ENCODE measurements at places on chromosomes 6 and 20. TPM values are rescaled to one million over a fixed set of nuclear protein-coding genes. Genes with fewer than 3 reads are reported as not detected.
A peak's percentile ranks its signal among the peaks of the same experiment; 100 is the strongest.

- peak; percentile 43 for DNase-seq
- peaks cover 4% of the 10 kb centered on the region for H3K36me3 ChIP-seq
- no peaks in the 10 kb centered on the region for H3K27me3 ChIP-seq
- peaks cover 25% of the 10 kb centered on the region for H3K4me1 ChIP-seq
- H3K4me3 ChIP-seq: peak overlapping the region; percentile 45
These were observed 39.6 kb downstream of the SLC23A2 start for GRCh38 chr20:4961746-4962145.

GRCh38 chr6:33384581-33385020 lies 7.0 kb upstream of the KIFC1 start:
- H3K27ac ChIP-seq: no peak overlapping the region
- H3K4me3 ChIP-seq: no peak overlapping the region
- peaks cover 4% of the 10 kb centered on the region for H3K4me1 ChIP-seq
- DNase-seq: no peak
- H3K27me3 ChIP-seq: peaks cover 7% of the 10 kb centered on the region

The UBE2C gene
- total RNA-seq: 184 TPM

The FOXS1 gene
- total RNA-seq: not detected

The JPH2 gene
- total RNA-seq: 0.10 TPM

The PLCB4 gene
- total RNA-seq: not detected

DNA sequence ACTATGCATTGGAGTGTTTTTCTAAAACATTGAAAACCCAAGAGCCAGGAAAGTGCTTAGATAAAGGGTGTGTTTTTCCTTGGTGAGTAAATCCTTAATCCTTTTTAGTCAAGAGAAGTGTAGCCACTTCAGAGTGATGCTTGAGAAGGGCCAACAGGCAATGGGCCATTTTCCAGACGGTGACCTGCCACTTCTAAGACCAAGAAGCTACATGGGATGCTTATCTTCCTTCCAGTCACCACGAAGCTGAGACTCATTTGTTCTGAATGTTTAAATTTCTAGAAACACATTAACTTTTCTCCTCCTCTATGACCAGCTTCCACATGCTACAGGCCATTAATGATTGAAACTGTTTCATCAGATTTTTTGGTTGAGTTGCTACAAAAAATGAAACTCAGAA lies 34.4 kb upstream of the NHSL1 start:
- no peak overlapping the region for H3K27ac ChIP-seq
- peaks cover 37% of the 10 kb centered on the region for H3K27me3 ChIP-seq
- H3K36me3 ChIP-seq: no peaks in the 10 kb centered on the region
- H3K4me3 ChIP-seq: no peak overlapping the region

DNA sequence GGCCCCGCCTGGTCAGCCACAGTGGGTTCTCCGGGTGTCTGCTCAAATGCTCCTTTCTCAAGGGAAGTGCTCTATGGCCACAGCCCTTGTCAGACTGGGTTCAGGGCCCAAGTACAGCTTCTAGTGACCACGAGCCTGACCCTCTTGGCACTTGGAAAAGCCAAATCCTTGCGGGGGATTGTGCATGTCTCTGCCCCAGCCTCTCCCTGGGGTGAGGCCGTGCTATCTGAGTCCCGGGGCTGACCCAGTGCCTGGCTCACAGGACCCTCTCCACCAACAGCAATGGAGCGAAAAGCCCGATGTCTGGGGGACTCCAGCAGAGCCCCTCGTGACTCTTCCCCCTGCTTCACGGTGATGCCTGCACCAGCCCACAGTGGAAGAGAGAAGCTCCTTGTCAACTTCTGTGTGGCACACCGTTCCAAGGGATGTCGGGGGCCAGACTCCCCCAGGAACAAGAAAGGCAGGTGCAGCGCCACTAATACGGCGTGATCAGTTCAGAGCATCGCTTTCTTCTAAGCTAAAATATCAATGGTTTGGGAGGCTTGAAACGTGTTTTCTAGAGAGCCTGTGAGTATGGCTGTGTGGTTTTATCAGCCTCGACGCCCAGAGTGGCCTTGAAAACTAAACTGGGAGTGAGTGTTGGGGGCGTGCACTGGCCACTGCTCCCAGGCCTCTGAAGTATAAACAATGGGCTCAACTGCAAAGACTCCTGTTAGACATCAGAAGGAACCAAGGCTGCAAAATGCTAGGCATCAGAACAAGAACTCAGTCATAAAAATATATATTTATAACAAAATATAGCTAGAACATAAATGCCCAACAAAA lies 51.9 kb downstream of the DLL1 start:
- H3K27me3 ChIP-seq: no peaks in the 10 kb centered on the region
- no peaks in the 10 kb centered on the region for H3K36me3 ChIP-seq
- H3K4me1 ChIP-seq: no peaks in the 10 kb centered on the region
- DNase-seq: no peak
- no peak overlapping the region for H3K27ac ChIP-seq

DNA sequence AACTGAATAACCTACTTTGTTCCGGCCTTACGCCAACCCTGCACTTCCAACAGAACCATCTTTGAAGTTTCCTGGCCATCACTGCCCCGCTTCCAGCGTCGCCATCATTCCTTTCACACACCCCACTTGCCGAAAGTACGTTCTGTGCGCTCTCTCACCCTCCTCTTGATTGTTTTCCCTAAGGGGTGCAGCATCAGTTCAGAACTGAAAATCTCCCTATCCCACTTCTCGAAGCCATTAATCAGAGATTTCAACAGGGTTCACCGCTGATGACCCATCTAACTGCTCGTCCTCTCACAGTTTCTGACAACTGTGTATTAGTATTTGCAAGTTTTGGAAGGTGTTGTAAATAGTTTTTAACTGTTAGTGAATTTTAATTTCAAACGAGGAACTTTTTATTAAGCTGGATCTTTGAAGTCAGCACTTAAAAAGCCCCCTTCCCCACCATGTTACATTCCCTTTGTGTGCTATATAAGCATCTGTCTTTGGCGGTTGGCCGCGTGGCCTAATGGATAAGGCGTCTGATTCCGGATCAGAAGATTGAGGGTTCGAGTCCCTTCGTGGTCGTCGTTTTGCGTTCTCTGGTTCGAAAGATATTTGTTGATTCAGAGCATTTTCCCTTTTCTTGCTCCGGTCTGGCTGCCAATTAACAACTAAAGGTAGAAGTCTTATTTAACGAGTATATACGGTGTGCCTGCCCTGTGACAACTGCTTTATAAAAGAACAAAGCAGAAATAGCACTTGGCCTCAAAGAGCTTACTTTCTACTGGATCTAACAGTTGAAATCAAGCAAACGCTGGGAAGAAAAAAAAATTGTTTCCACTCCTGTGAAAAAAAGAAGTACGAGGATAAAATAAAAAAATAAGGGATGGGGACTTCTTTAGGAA lies 42.6 kb downstream of the TRIM27 start:
- H3K27ac ChIP-seq: peak overlapping the region; percentile 29
- DNase-seq: peak; percentile 57
- H3K27me3 ChIP-seq: peaks cover 43% of the 10 kb centered on the region
- H3K36me3 ChIP-seq: peaks cover 3% of the 10 kb centered on the region

GRCh38 chr6:43013097-43013842 lies 476 bp downstream of the MEA1 start:
- peaks cover 64% of the 10 kb centered on the region for H3K36me3 ChIP-seq
- peak overlapping the region; percentile 93 for H3K4me3 ChIP-seq
- peaks cover 62% of the 10 kb centered on the region for H3K4me1 ChIP-seq

GRCh38 chr6:147287869-147288271 lies 83.7 kb downstream of the STXBP5 start:
- no peaks in the 10 kb centered on the region for H3K27me3 ChIP-seq
- H3K27ac ChIP-seq: no peak overlapping the region
- peaks cover 11% of the 10 kb centered on the region for H3K36me3 ChIP-seq
- H3K4me3 ChIP-seq: no peak overlapping the region
- H3K4me1 ChIP-seq: peaks cover 16% of the 10 kb centered on the region
- DNase-seq: no peak

DNA sequence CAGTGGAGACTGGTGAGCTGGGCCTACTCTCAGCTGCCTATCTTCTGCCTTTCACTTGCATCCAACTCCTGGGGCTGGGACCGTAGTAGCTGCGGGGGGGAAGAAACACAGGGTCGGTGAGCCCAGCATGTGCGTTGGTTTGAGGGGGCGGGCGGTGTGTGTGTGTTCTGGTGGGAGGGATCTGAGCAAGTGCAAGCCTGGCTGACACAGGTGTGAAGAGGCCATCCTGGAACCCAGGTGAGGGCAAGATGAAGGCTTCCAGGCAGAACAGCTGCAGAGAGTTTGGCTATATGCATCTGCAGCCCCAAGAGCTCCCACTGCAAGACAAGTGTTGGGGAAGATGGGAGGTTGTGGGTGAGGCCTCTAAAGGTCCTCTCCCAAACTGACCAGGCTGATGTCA lies 30.6 kb downstream of the MOCS1 start:
- H3K36me3 ChIP-seq: no peaks in the 10 kb centered on the region
- H3K4me1 ChIP-seq: no peaks in the 10 kb centered on the region
- H3K4me3 ChIP-seq: no peak overlapping the region
- H3K27me3 ChIP-seq: no peaks in the 10 kb centered on the region
- DNase-seq: no peak
- H3K27ac ChIP-seq: no peak overlapping the region

DNA sequence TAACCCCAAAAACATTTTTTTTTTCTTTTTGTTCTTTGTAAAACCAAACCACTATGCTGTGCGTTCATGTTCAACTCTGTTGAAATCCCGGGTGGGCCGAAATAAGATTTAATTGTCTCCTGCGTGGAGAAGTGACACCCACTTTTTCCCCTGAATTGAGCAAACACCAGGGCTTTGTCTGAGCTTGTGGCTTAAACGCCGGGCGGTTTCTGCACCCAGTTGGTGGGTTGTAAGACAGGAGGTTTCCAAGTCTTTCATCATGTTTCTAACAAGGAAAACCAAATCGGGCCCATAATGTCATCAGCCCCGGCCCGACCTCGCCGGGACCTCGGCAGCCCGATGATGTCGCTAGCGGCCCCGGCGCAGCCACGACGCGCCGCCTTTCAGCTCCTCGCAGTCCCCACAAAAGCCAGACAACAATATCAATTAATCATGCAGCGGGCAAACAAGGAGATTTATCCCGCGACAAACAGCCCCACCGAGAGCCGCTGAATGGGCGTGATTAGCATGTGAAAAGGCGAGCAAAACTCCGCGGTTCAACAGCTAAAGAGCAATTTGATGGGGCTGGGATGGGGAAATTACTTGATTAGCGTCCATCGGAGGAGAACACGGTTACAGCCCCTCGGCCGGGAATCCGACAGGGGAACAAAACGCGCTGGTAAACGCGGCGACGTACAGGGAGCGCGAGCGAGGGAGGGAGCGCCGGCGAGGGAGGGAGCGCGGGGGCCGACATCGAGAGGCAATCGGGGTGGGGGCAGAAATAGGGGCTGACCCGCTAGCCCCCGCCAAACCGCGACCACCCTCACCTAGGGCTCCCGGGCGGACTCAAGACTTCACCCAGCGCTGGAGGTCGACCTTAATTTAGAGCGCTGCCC lies 5.3 kb downstream of the LINC00237 start:
- H3K36me3 ChIP-seq: peaks cover 6% of the 10 kb centered on the region
- H3K4me1 ChIP-seq: peaks cover 43% of the 10 kb centered on the region
- H3K4me3 ChIP-seq: peak overlapping the region; percentile 78
- H3K27me3 ChIP-seq: peaks cover 81% of the 10 kb centered on the region
